NCI-H526 treated with DMSO at 0.1 percent for 48 hours (cell line): ENCODE measurements at places on chromosomes 2 and 18.
A peak's percentile ranks its signal among the peaks of the same experiment; 100 is the strongest.

DNA sequence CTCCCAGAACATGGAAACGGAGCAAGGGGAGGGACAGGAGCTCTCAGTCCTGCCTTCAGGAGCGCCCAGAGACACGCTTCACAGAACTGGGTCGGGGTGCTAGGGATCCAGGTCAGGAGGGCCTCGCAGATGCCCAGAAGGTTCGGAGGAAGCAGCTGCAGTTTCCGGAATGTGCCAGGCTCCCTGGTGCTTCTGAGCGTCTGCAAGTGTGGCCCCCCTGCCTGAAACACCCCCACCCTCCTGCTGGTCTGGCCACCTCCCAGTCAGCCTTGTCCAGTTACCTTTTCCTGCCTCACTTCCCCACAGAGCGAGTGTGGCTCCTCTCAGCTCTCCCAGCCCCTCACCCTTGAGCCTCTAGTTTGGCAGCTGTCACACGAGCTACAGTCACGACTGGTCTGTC lies 88.3 kb upstream of the TAF1B start:
- DNase-seq = no peak

GRCh38 chr2:47016172-47016913 lies 100.7 kb upstream of the MCFD2 start:
- peak; percentile 9 for DNase-seq

DNA sequence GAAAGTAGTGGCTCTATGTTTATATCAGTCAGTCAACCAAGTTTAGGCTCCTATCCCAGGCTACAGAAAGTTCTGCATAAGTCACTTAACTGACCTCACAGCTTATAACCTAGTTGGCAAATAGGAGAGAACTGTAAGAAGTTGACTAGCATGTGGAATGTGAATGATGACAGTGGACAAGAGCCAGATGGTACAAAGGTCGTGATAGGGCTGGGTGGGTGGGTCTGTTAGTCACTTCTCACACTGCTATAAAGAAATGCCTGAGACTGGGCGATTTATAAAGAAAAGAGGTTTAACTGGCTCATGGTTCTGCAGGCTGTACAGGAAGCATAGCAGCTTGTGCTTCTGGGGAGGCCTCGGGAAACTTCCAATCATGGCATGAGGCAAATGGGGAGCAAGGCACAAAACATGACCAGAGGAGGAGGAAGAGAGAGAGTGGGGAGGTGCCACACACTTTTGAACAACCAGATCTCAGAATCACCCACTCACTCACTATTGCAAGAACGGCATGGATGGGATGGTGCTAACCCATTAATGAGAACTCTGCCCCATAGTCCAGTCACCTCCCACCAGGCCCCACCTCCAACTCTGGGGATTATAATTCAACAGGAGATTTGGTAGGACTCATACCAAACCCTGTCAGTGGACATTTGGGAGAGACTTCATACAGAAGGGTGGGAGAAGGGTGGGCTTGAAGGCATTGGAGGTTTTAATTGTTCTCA lies 68.8 kb downstream of the LTBP1 start:
- no peak for DNase-seq

- no peak for DNase-seq
These were observed 189.0 kb downstream of the BCL11A start for GRCh38 chr2:60364491-60364890.

- no peak for DNase-seq
These were observed 8.9 kb upstream of the TMEM185B start for GRCh38 chr2:120231974-120232635.

GRCh38 chr2:79005216-79005615 lies 20.3 kb upstream of the REG3G start:
- no peak for DNase-seq

DNA sequence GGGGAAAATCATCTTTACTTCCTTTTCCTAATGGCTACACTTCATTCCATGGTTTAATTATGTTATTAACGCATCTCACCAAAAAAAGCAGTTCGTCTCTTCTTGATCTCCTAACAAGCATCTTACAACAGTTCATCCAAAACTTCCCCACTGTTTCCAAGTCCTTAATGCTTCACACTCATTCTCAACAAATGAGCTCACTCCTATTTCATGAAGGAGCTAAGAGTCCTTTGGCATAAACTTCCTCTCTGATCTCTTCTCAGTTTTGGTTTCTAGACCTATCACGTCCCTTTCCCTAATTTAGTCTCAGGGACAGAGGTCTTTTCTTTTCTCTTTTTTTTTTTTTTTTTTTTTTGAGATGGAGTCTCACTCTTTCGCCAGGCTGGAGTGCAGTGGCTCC lies 205.9 kb upstream of the SLC39A10 start:
- DNase-seq = no peak

DNA sequence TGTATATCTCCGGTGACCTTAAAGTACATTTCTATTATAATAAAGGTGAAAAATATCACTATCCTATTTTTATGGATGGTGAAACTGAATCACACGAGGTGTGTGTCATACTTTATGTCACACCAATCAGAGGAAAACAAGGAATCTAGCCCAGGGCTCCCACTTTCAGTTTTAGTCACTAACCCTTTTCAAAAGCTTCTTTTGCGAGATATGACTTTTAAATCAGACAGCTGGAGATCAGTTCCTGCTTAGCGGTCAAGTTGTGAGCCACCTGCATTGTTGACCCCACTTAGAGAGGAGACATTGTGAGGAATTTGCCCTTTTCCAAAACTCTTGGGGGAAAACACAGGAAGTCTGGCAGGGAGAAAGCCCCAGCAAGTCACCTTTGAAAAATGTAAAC lies 70.5 kb downstream of the CPS1 start:
- no peak for DNase-seq

DNA sequence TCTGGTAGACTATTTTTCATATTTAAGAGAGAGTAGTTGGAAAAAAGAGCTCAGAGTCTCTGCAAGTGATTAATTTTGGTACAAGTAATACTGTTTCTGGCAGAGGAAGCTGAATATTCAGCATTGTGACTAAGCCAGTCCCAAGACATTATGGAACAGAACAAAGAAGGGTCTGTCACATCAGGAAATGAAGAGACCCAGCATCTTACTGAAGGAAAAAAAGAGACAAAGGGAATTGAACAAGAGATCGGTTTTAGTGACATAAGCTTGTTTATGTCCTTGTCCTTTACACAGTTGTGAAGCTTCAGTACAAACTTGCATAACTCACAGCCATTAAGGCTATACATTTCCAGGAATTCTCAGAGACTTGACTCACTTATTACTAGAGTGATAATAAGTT lies 568.5 kb upstream of the SLC8A1 start:
- no peak for DNase-seq

DNA sequence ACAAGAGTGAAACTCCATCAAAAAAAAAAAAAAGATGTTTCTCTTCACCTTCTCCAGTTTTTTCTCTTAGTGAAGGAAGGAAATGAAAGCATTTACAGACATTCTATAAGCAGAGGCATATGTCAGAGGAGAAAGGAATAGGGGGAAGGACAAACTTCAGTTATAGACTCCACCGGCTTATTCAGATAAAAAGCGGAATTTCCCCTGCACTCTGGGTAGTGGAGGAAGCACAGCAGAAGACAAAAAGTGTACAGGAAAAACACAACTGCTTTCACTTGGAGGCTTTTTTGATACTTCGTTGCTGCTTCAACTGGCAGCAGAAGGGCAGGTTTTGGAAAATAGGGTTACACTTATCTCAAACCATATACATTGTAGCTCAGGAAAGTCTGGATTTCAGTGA lies 3.2 kb upstream of the MGAT4A start:
- DNase-seq = no peak

GRCh38 chr2:74406035-74406434 lies 15.4 kb downstream of the C2orf81 start:
- DNase-seq = no peak

DNA sequence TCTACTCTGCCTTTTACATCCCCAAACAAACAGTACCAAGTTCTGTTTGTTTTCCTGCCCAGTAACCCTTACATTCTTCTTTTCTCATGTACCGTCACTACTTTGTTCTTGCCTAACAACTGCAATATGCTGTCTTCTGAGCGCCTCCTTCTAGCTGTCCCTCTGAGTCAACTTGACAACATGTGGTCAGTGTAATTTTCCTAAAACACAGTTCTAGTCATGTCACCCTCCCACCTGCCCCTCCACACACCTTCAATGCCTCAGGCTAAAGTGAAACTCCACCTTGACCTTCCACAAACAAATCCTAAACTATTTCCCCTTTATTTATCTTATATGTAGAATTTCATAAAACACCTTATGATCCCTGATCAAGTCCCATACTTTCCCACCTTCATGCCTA lies 124.6 kb upstream of the CD302 start:
- no peak for DNase-seq

- DNase-seq = no peak
These were observed 453.4 kb upstream of the SLC14A2 start for GRCh38 chr18:45161850-45162249.

GRCh38 chr18:8643326-8643878 lies 34.2 kb downstream of the RAB12 start:
- DNase-seq = no peak

GRCh38 chr2:17864676-17865075 lies 13.8 kb upstream of the KCNS3 start:
- DNase-seq = no peak

DNA sequence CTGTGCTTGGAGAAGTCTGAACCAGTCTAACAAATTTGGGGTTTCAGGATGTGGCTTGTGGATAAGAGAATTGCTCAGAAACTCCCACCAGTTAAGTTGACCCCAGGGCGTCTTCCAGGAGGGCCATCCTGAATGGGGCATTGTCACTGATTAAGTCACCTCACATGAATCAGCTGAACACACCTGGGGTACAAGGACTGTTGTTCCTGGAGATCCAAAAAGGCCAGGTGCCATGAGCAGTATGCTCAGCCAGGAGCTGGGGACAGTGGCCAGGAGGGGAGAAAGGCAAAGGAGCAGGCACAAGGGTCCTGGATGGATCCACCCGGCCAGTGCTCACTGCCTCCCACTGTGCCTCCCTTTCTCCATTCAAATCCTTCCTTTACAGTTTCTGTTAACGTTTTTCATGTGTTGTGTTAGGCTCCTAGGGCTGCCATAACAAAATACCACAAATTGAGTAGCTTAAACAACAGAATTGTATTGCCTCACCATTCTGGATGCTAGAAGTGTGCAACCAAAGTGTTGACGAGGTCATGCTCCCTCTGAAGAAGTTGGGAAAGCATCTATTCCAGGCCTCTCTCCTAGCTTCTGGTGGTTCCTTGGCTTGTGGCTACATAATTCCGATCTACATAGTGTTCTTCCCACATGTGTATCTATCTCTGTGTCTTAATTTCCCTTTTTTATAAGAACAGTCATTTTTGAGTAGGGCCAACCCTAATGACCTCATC lies 33.4 kb downstream of the TRABD2A start:
- DNase-seq = no peak

DNA sequence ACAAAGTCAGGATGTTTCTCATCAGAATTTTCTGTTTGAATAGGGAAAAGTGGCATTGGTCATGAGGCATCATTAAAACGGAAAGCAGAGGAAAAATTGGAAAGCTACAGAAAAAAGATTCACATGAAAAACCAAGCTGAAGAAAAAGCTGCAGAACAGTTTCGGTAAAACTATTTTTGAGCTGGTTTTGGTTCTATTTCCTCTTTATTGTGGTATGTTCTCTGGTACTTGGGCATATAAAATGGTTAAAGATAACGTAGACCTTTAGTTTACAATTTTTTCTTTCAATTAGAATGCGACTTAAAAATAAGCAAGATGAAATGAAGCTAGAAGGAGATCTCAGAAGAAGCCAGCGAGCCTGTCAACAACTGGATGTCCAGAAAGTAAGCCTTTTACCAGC lies 7.6 kb downstream of the GPATCH11 start:
- DNase-seq = no peak

DNA sequence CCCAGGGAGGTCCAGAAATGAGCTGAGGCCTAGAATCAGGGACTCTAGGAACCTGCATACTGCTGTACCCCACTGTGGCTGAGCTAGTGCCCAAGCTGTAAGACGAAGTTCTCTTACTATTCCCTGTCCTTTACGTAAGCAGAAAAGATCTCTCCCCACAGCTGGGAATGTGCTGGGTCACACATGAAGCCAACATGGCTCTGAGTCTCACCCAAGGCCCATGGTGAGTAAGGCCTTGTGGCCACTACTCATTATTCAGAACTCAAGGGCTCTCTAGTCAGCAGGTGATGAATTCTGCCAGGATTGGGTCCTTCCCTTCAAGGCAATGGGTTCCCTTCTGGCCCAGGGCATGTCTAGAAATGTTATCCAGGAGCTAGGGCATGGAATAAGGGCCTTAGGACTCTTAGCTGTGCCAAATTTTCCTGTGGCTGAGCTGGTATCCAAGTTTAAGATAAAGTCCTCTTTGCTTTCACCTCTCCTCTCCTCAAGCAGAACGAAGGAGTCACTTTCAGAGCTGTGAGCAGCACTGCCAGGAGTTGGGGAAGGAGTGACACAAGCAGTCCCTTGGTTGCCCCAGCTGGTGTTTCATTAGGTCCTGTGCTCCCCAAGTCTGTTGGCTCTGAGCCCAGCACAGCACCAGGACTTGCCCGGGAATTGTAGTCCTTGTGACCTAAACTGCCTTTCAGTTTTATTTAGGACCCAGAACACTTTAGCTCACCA lies 707.6 kb downstream of the SLC4A3 start:
- no peak for DNase-seq

DNA sequence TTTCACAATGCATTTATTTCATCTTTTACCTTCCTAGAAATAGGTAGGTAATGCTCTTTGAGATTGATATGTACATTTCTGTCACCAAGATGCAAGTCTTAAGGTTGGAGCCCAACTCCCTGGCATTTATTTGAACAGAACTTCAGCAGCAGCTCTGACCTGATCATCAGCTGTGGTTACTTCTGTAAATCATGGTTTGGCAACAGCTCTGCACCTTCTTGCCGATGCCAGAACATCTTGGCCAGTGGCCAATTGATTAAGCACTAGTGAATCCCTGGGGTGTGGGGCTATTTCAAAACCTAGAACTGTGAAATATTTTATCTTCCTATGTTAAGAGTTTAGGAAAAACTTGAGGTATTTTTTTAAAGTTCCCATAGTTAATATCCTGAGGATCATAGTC lies 124.8 kb upstream of the NYAP2 start:
- no peak for DNase-seq

- no peak for DNase-seq
These were observed 52.1 kb upstream of the ANKRD62 start for GRCh38 chr18:12041561-12041960.
